ENCODE measurements at places on chromosomes 2 and 18.

DNA sequence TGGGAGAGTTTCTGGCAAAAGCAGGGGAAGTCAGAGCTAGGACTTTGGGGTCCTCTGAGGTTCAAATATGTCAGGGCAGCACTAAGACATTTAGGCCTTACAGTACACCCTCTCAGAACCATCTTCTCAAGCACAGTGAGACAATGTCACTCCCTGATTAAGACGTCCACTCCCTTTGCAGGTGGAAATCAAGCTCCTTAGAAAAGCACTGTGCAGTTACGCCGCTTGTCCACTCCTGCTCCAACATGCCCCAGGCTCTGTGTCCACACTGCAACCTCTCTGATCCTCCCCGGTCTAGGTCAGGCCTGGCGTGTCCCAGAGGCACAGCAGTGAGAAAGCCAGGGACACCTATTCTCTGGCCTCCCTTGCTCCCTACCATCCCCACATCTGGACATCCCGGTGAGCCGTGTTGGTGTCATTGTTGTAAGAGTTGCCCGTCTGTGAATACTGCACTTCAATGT lies 528.6 kb upstream of the ID2 start:
- no peak for DNase-seq

- DNase-seq = no peak
Observed at GRCh38 chr2:213090772-213091171, 60.6 kb downstream of the IKZF2 start.

DNA sequence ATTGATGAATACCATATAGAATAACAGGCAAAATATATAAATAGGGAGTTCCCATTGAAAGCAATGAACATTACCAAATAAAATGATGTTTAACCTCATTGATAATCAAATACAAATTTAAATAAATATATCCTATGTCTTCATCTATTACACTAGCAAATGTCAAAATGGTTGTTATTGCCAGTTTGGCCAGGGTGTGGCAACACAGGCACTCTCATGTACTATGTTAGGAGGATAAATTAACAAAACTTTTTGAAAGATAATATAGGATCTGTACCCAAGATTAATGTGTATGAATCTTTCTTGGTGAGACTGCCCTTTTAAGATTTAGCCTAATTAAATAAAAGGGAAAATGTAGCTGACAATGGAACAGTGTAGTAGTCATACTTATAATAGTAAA lies 659.3 kb downstream of the ERBB4 start:
- DNase-seq = no peak

DNA sequence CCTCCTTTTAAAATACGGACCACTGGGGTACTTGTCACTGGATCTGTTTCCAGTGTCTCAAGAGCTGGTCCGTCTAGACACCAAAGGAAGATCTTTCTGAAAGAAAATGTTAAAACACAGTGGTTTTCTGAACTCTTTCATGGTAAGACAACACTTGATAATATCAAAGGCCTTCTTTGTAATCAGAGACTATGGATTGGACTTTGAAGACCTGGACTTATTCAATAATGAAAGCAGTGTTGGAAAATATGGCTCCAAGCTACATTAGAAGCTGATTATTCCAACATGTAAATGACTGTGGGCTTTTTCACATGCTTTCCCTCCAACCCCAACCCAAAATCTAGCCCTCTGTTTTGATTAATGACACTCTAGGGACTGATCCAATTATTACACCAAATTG lies 329.4 kb upstream of the LYPD1 start:
- DNase-seq = no peak

DNA sequence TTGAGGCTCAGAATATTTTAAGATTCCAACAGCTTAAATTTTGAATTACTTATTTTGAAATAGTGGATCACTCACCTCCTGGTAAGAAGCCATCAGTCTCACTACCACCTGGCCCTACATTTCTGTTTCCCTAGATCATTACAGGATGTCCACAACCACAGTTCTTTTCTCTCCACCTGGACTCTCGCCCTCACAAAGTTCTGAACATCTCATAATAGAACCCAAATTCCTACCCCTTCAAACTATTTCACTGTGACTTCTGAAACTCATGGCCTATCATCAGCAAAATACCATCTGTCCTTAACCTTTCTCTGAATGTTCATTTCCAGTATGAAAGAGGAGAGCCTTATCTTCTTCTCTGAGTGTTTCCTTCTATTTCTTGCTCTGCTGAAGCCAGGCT lies 299.2 kb upstream of the MGAT5 start:
- DNase-seq = no peak

GRCh38 chr2:196131949-196132925 lies 39.1 kb downstream of the STK17B start:
- DNase-seq = no peak

GRCh38 chr2:25430556-25430955 lies 88.8 kb upstream of the DNMT3A start:
- DNase-seq = no peak

GRCh38 chr2:57111531-57111930 lies 927.7 kb downstream of the CCDC85A start:
- DNase-seq = no peak

DNA sequence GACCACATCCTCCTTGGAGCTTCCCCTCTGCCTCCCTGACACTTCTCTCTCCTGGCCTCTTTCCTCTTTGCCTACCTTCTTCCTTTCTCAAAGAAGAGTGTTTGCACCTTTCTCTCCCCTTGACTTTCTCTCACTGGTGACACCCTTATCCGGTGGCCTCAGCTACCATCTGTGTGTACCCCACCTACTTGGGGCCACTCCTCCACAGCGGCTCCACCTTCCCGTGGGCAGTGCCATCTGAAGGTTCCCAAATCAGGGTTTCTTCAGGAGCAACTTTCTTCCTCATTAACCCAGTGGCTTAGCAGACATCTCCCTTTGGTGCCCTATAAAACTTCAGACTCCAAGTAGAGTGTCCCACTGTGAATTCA lies 5.3 kb upstream of the NCL start:
- no peak for DNase-seq

DNA sequence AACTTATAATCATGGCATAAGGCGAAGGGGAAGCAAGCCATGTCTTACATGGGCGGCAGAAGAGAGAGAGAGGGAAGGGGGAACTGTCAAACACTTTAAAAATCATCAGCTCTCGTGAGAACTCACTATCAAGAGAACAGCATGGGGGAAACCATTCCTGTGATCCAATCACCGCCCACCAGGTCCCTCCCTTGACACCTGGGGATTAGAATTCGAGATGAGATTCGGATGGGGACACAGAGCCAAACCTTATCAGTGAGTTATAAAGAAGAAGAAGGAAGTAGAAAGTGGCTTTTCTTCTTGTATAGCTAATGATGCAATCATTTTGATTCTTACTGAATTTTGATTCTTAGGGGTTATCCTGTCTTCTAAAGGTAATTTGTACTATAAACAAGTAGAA lies 51.4 kb downstream of the SMCHD1 start:
- DNase-seq = no peak

- DNase-seq = no peak
Observed at GRCh38 chr2:113351375-113352355, 72.9 kb upstream of the PAX8 start.

DNA sequence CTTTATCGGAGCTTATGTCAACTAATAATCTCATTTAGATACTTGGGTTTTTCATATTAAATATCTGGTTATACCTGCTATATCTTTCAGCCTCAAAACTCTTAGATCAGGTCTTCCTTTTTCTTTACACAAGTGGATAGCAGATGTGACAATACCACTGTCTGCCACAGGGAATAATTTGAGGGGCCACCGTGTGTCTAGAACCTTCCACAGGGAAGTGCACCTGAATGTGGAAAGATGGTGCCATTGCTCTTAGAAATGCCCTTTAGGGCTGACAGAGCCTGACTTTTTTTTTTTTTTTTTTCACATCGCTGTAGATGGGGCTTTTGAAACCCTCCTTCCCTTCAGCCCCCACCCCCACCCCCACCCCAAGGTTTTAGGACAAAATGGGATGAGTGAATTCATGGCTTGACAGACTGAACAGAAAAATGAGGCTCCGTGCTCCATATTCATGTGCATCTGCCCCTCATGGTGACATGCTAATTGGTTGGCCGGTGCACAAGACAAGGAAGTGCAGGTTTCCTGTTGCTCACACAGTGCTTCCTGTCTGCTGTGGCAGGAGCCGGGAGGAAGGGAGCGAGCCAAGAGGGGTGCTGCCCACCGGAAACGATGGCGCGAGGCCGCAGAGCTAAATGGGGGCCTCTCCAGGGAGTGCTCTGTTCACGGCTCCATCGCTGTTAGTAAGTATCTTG lies 246.0 kb downstream of the LDLRAD4 start:
- DNase-seq = no peak

DNA sequence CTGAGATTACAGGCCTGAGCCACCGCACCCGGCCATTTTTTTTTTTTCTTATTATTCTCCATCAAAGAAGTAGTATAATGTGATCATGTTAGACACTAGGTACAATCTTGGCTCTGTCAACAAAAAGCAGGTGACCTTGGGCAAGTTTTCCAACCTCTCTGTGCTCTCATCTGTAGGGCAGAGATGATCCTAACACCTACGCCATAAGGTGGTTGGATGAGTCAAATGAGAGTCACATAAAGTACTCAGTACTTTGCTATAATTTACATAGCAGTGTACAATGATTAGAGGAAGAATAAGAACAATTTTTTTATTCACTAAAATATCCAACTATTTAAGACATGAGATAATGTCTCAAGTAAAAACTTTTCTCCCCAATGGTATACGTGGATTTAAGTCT lies 128.6 kb downstream of the TGIF1 start:
- DNase-seq = no peak

GRCh38 chr2:95551055-95551568 lies 40.7 kb upstream of the TRIM43 start:
- peak; percentile 1 for DNase-seq

GRCh38 chr2:85266146-85267041 lies 61.4 kb downstream of the TGOLN2 start:
- peak; percentile 29 for DNase-seq

DNA sequence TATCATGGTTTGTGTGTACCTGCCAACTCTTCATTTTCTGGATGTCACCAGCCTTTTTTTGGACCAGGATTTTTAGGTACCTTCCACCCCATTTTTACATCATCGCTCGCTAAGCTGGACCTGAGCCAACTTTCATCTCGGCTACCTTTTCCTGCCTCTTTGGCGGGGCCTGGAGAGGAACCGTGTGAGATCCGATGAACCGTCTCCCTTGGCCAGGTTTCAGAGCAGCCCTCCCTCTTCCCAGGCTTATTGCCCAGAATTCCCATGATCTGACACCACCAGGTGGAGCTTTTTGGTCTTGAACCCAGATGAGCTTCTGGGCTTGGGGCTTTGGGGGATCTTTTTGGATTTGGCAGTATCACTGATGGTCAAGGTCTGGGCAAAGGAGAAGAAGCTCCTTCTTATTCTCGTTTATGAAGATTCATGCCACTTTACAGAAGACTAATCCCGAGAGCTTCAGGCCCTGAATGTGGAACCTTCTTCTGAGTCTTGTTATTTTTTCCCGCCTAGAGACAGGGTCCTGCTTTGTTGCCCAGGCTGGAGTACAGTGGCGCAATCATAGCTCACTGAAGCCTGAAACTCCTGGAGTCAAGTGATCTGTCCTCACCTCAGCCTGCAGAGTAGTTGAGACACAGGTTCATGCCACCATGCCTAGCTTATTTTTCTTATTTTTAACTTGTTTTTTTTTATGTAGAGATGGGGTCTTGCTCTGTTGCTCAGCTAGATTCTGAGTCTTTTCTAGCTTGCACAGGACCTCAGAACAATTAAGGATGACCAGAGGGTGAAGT lies 50.4 kb downstream of the GATA6 start:
- DNase-seq = no peak

- DNase-seq = no peak
Observed at GRCh38 chr2:239169311-239170048, 231.3 kb downstream of the HDAC4 start.
